Stimulated activated CD8-positive, alpha-beta memory T cell treated with anti-CD3 and anti-CD28 coated beads, Interleukin-12 subunit alpha, Interleukin-12 subunit beta, amount 100 ng/mL, for 1 hour (primary cell): ENCODE measurements at places on chromosomes 12 and 14.

GRCh38 chr12:10247436-10248058 lies 34.9 kb downstream of the GABARAPL1 start:
- DNase-seq: no peak

DNA sequence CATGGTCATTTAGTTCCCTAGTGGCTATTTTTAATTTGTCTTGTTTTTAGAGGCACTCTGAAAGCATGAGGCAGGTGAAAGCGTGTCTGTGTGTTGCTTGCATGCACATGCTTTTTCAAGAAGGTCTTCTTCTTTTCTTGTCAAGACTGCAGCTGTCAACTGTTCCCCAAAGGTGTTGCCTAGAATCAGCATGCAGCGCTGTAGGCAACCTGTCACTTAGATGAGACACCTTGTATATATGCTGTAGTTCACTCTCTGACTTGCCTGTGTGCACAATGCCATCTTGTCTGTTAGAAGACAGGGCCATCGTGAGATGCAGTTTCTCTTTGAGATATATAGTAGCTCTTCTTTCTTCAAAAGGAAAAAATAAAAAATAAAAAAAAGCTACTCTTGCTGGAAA lies 885.7 kb downstream of the DIO2 start:
- DNase-seq: no peak

DNA sequence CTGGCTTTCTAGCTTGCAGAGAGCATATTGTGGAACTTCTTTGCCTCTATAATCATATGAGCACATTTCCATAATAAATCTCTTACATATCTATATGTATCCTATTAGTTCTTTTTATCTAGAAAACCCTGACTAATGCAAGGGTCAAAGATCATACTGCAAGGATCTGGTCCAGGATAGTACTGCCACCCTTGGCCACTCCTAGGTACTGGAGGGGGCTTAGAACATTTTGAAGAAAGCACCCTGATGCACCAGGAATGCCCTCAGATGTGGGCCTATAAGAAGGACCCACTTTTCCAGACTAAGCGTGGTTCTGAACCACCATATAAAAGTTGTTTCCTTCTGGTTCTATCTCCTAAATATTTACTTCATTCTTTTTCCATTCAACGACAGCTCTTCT lies 14.6 kb downstream of the ATXN7L3B start:
- no peak for DNase-seq

GRCh38 chr12:55718624-55719275 lies 1.4 kb upstream of the RDH5 start:
- DNase-seq: no peak

GRCh38 chr14:97618917-97619690 lies 821.9 kb downstream of the VRK1 start:
- no peak for DNase-seq

- no peak for DNase-seq
These were observed 6.4 kb upstream of the GAS2L3 start for GRCh38 chr12:100566887-100567637.

DNA sequence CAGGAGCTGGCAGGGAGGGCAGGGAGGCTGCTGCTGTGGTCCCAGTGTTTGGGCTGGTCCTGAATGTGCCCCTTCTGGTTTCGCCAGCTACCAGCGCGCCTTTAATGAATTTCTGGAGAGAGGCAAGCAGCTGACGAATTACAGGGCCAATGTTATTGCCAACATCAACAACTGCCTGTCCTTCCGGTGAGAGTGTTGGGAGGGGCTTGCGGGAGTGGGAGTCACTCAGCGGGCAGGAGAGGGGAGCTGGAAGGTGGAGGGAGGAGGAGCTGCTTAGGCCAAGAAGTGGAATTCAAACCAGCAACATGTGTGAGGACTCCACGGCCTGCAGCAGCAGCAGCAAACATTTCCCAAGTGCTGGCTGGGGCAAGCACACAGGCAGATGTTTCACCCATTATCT lies 7.7 kb downstream of the TNFAIP2 start:
- no peak for DNase-seq

DNA sequence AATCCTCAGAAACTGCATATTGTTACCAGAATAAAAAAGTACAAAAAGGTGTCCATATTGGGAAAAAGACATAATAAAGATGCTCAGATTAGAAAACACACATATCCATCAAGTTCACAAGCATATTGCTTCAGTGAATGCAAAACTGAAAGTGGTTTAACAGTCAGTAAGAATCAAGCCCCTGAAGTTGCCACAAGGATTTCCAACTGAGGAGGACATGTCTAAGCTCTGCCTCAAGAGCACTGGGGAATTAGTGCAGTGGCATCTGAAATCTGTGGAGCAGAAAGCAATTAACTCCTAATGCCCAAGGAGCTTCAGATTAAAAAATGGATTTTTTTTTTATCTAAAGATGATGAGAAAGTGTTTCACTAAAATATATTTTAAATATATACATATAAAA lies 113.2 kb downstream of the DENND5B start:
- DNase-seq: no peak
